ENCODE measurements at places on chromosomes 2 and 18.

GRCh38 chr18:73151086-73151485 lies 283.3 kb upstream of the NETO1 start:
- no peak for DNase-seq

DNA sequence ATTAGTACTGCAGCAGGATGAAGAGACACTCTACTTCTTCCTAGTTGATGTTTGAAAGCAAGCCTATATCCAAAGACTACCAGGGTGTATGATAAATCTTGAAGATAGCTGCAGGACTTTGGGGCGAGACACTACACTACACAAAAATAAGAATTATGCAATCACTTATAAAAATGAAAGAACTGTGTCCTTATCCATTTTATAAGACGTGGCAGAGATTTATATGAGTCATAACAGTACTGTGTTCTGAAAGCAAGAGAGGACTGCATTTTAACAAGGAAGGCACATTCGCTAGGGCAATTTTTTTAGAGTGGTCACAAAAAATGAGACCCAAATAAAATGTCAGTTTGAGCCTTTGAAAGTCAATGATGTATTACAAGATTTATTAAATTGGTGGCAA lies 617.0 kb upstream of the LINC00305 start:
- DNase-seq: no peak

DNA sequence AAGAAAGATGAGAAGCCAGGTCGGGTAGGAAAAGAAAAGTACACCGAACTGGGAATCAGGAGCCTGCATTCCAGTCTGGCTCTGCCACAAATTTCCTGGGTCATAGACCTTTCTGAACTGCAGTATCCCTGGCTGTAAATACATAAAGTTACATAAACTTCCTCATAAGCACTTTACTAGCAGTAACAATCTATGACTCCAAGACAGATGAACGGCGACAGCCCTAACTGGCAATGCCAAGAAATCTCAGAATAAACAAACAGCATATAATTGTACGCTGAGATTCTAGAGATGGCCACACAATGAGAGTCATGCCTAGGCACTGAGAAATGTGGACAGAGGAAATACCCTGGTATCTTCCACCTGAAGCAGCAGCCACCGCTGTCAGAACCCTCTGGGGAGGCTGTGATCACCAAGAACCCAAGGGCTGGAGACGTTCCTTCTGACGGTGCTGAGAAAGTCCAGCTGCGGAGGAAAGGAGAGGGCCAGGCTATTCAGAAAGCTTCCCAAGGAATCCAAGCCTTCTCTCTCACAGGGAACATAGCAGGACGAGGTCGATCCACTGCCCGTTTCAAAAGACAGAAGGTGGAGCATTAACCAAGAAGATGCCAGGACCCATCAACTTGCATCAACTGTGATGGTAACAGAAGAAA lies 89.3 kb upstream of the SLC66A3 start:
- no peak for DNase-seq

DNA sequence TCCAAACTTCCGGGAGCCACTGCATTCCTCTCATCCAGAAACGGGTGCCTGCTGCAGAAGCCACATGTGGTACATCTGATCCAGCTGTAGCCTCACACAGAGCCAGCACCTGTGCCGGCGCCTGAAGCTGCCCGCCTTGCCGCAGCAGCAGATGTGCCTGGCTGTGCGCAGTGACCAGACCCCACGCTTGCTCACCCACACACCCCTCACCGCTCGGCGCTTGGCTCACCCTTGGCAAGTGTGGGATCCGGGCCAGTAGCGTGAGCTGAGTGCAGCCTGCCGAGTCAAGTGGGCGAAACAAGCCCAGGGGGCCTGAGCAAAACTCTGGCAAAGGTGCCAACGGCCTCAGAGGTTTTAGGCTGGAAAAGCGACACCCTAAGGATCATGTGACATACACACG lies 220.1 kb upstream of the TMEFF2 start:
- DNase-seq: no peak

DNA sequence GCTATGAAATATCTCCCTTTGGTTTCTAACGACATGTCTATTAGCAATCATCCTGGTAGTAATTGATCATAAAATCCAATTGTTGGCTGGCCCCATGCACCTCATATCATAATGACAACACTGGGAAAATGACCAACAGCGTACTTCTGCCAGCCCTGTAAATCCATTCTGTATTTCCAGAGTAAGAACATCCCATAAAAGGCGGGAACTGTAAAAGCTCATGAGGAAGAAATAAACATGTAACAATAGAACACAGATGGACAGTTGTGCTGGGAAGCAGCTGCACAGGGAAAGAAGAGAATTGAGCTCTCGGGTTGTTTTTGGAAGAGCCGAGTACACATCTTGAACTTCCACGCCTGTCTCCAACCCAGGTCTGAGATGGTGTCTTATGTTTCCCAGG lies 218.7 kb downstream of the CMPK2 start:
- DNase-seq: no peak

DNA sequence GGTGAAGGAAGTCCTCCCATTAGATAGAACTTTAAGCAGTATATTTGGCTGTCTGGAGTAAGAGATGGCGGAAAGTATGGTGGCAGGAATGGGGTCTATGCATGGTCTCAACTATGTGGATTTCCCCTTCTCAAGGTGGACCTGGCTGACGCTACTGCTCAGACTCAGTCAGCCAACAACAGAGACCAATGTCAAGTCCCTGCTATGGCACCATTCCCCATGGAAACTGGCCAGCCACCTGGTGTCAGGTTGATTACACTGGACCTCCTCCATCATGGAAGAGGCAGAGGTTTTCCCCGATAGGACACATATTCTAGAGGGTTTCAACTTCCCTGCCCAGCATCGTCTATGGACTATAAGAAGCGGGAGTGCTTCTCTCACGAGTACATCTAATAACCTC lies 8.6 kb upstream of the FAHD2A start:
- DNase-seq: no peak

DNA sequence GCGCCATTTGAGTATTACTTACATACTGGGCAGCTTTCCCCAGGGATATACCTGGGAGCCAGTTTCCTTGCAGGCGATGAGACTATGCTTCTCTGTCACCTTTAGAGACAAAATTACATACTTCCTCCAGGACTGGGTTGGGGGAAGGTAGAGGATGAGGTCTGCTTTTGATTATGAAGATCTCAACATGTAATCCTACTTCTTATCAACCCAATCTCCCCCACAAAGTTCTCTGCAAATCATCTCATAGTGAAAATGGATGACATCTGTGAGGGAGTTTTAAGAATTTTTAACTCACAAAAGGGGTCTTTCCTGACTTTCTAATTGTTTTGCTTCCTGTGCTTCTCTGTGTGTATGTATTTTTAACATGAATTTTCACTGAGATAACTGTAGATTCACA lies 81.9 kb downstream of the TMEM131 start:
- DNase-seq: no peak

GRCh38 chr2:39510140-39510539 lies 73.1 kb upstream of the MAP4K3 start:
- no peak for DNase-seq

- DNase-seq: no peak
These were observed 463.3 kb downstream of the STK39 start for GRCh38 chr2:167784084-167784425.

- no peak for DNase-seq
These were observed 2.2 kb downstream of the CDH19 start for GRCh38 chr18:66601649-66602048.

DNA sequence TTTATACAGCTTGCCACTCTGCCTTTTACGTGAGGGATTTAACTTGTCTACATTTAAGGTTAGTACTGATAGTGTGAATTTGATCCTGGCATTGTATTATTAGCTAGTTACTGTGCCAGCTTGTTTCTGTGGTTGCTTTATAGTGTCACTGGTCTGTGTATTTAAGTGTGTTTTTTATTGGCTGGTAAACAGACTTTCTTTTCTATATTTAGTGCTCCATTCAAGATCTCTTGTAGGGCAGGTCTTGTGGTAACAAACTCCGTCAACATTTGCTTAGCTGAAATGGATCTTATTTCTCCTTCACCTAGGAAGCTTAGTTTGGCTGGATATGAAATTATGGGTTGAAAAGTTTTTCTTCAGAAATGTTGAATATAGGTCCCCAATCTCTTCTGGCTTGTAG lies 1971.0 kb upstream of the LRRTM1 start:
- DNase-seq: no peak

DNA sequence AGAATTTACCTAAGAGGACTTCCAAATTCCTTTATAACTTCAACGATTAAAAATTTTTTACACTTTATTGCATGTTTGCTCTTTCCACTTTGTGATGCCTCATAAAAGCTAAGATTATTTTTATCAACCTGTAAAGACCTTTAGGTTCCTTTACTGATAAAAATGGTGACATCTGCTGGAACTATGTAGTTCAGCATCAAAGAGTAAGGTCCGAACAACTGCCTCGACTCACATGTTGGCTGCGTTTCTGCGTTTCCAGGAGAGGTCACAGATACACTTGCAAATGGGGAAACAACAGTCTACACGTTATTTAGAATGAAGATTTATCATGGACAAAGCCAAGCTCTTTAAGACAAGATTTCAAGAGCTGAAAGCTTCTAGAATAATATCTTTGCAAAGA lies 18.8 kb upstream of the TMX3 start:
- no peak for DNase-seq

DNA sequence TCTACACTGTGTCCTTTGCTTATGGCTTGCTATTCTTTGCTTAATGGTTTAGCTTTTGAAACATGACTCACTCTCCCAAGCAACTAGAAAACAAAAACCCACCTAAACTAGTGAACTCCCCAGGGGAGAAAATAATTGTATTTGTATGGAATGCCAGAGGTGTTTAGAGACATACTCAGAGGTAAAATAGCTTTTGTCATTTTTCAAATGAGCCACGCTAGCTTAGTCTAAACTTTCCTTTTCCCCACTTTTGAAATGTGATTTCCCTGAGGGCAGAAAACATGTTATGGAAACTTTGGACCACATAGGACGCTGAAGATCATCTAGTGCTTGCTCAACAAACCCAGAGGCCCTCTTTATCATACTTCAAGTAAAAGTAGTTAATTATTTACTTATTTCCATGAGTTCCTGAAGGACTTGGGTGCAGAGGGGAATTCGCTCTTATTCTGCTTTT lies 16.5 kb upstream of the CYTIP start:
- no peak for DNase-seq

DNA sequence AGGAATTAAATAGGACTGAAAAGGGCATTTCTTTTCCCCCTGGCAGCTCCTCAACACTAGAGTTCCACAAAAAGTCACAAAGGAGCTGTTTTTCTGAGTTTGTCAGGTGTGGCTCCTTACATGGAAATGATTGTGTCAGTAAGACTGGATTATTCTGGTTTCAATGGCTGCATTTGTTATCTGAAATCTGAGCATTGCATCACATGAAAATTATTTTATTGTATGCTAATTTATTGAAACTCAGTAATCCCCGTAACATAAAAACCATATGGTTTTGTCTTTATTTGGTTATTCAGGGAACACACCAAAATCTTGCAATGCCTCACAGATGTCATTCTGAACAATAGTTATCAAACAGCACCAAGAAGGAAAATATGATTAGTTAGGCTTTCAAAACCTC lies 439.7 kb upstream of the TNP1 start:
- no peak for DNase-seq

GRCh38 chr2:111024496-111024895 lies 96.2 kb upstream of the BCL2L11 start:
- no peak for DNase-seq

- DNase-seq: no peak
These were observed 124.1 kb upstream of the ZBTB14 start for GRCh38 chr18:5419601-5420000.

- no peak for DNase-seq
These were observed 70.9 kb downstream of the ZNF385B start for GRCh38 chr2:179790235-179791217.

DNA sequence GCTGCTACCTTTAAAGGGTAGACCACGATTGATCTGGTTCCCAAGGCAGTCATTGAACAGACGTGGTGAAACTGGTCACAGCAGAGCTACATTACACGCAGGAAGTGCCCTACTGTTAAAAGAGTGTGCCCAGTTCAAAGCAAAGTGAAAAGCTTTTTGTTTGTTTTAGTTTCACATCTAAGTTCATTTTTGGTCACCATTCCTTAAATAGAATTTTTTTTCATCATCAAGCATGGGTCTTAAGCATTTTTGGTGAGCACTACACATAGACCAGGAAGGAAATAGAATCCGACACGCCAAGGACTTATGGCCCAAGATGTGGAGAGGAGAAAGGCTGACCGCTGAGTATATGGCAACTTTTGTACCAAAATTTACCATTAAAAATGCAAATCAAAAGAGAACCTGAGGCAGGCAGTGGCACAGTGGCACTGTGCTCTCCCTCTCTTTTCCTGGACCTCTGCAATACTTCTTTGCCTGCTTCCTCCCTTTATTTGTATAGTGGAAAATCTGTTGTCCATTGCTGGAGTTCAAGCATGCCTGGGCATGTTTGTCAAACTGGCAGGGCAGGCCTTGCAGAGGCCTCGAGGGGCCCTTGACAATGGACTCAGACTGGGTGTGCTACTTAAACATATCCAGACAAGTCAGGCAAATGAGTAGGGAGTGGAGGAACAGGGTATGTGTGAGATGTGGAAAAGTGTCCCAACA lies 42.6 kb upstream of the HNRNPA3 start:
- DNase-seq: no peak

GRCh38 chr2:24894750-24895149 lies 25.3 kb downstream of the ADCY3 start:
- DNase-seq: no peak

GRCh38 chr2:203201426-203201825 lies 37.4 kb upstream of the CYP20A1 start:
- no peak for DNase-seq

GRCh38 chr2:239268082-239268481 lies 132.7 kb downstream of the HDAC4 start:
- no peak for DNase-seq

DNA sequence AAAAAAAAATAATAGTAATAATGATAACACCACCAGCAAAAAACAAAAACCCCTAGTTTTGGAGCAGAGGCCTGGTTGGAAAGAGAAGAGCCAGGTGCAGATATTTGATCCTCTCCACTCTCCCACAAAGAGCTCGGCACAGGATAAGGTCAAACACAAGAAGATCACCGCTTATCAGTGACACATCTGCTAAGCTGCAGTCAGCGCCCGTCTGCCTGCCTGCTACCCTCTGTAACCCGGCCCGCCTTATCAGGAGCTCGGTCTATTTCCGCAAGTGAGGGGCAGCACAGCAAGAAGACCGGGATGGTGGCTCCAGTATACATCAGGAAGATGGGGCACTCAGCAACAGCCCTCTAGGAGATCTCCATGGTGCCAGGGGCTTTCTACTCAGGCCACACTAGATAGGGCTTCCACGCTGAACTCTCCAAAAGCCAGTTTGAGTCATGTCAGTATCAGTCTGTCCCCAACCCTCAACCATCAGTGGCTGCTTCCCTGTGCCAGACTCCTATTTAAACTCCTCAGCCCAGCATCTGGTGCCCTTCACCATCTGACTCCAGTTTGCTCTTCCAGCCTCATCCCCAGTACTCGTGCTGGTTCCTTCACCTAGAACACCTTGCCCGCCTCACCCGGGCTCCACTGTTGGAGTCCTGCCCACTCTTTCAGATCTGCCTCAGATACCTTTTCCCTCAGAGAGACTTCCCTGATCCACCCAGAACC lies 67.3 kb upstream of the PPP1CB start:
- no peak for DNase-seq

- no peak for DNase-seq
These were observed 168.7 kb downstream of the KCNS3 start for GRCh38 chr2:18047213-18047611.

DNA sequence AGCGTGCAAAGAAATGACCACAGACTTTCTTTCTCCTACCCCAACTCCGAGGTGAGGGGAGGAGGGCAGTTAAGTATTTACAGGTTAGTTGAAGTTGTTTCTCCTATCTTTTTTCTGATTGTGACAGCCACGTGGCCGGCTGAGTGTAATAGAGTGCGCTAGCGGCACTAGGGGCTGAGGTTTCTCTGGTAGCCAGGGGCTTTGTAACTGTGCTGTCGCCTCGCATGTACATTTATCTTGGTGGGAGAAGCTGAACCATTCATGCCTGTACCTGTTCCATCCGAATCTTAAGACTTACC lies 214.1 kb upstream of the STON1 start:
- no peak for DNase-seq
